ENCODE measurements at places on chromosomes 2 and 18. TPM values are rescaled to one million over a fixed set of nuclear protein-coding genes. Genes with fewer than 3 reads are reported as not detected.

- no peaks in the 10 kb centered on the region for H3K36me3 ChIP-seq
- no peaks in the 10 kb centered on the region for H3K4me1 ChIP-seq
- H3K4me3 ChIP-seq: no peak overlapping the region
- DNase-seq: no peak
- H3K27ac ChIP-seq: no peak overlapping the region
Observed at GRCh38 chr2:139885921-139886498, 1105.8 kb upstream of the NXPH2 start.

DNA sequence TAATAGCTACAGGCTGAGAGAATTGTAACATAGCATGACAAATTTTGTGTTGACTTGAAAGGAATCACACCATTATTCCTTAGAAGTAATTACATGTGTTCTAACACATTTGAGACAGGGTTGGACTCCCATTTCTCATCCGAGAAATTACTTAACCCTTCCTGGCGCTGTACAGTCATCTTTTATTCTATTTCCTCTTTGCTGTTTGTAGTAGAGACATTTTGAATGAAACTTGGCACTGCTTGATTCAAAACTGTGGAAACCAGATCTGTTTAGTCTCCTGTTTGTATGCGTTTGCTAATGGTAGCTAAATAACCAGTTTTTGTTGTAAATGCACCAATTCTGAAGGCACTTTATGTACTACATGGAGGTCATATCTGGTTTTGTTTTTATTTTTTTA is 231.9 kb downstream of the ALPK2 start:
- no peaks in the 10 kb centered on the region for H3K27me3 ChIP-seq
- no peak overlapping the region for H3K4me3 ChIP-seq
- H3K36me3 ChIP-seq: no peaks in the 10 kb centered on the region
- H3K4me1 ChIP-seq: no peaks in the 10 kb centered on the region

The STAT4 gene
- total RNA-seq: 0.48 TPM

The THSD7B gene
- total RNA-seq: 7.1 TPM

- no peak for DNase-seq
- no peak overlapping the region for H3K4me3 ChIP-seq
- no peaks in the 10 kb centered on the region for H3K27me3 ChIP-seq
- no peaks in the 10 kb centered on the region for H3K4me1 ChIP-seq
- H3K36me3 ChIP-seq: no peaks in the 10 kb centered on the region
Observed at GRCh38 chr2:197161774-197162173, 148.8 kb downstream of the ANKRD44 start.

The SLC14A1 gene
- not detected for total RNA-seq

GRCh38 chr2:239790313-239790712 is 234.8 kb downstream of the NDUFA10 start:
- no peak overlapping the region for H3K27ac ChIP-seq
- H3K4me1 ChIP-seq: no peaks in the 10 kb centered on the region
- no peak for DNase-seq
- no peaks in the 10 kb centered on the region for H3K27me3 ChIP-seq

GRCh38 chr2:161910200-161910599 is 163.8 kb downstream of the DPP4 start:
- DNase-seq: no peak
- H3K27ac ChIP-seq: no peak overlapping the region
- no peaks in the 10 kb centered on the region for H3K27me3 ChIP-seq
- no peak overlapping the region for H3K4me3 ChIP-seq
- H3K36me3 ChIP-seq: no peaks in the 10 kb centered on the region
- no peaks in the 10 kb centered on the region for H3K4me1 ChIP-seq

DNA sequence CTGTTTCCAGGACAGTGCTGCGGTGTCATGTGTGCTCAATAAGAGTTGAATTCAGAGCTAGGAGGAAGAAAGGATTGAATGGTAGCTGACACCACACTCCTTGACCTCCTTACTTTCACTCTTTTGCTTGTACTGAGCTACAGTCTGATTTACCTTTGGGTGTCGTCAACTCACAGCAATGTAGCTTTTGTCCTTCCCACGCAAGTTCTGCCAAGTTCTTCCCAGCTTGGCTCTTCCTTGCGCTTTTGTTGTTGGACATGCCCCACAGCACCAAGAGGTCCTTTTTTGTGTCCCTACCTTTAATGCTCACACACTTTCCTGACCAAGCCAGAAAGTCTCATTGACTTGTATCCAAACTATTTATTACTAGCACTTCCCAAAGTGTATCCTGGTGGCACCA is 38.3 kb upstream of the ITGB6 start:
- DNase-seq: no peak
- H3K36me3 ChIP-seq: no peaks in the 10 kb centered on the region
- no peak overlapping the region for H3K4me3 ChIP-seq
- no peaks in the 10 kb centered on the region for H3K4me1 ChIP-seq

DNA sequence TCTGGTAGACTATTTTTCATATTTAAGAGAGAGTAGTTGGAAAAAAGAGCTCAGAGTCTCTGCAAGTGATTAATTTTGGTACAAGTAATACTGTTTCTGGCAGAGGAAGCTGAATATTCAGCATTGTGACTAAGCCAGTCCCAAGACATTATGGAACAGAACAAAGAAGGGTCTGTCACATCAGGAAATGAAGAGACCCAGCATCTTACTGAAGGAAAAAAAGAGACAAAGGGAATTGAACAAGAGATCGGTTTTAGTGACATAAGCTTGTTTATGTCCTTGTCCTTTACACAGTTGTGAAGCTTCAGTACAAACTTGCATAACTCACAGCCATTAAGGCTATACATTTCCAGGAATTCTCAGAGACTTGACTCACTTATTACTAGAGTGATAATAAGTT is 568.5 kb upstream of the SLC8A1 start:
- no peaks in the 10 kb centered on the region for H3K36me3 ChIP-seq
- H3K4me1 ChIP-seq: no peaks in the 10 kb centered on the region
- no peak overlapping the region for H3K4me3 ChIP-seq
- H3K27me3 ChIP-seq: no peaks in the 10 kb centered on the region
- no peak overlapping the region for H3K27ac ChIP-seq

GRCh38 chr2:205692104-205692503 is 9.8 kb downstream of the NRP2 start:
- H3K4me3 ChIP-seq: no peak overlapping the region
- no peaks in the 10 kb centered on the region for H3K27me3 ChIP-seq
- H3K4me1 ChIP-seq: peaks cover 29% of the 10 kb centered on the region
- H3K36me3 ChIP-seq: no peaks in the 10 kb centered on the region

GRCh38 chr2:75431763-75432162 is 129.0 kb downstream of the EVA1A start:
- no peaks in the 10 kb centered on the region for H3K36me3 ChIP-seq
- H3K4me3 ChIP-seq: no peak overlapping the region
- H3K4me1 ChIP-seq: peaks cover 6% of the 10 kb centered on the region
- no peak for DNase-seq
- H3K27ac ChIP-seq: no peak overlapping the region

DNA sequence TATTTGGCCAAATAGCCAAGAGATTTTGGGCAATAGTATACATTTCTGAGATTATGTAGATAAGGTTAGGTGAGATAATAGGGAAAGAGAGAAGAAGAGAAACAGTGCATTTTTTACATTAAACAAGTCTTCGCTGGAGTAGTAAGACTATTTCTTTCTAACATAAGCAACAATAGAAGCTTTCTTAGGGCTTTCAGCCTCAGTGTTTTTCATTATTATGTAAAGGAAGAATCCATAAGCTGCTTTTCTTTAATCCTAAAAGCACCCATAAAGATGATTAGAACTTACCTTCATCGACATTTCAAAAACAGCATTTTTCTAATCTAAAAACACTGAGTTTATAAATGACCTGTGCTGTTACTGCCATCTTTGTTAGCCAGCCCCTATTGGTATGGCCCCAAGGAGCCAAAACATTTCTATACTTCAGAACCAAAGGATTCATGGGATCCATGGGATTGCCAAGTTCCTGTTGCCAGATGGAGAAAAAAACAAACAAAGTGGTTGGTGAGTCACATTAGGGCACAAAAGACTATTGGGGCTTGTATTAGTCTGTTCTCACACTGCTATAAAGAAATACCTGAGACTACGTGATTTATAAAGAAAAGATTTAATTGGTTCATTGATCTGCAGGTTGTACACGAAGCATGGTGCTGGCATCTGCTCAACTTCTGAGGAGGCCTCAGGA is 88.2 kb downstream of the SCG2 start:
- H3K36me3 ChIP-seq: no peaks in the 10 kb centered on the region
- no peaks in the 10 kb centered on the region for H3K4me1 ChIP-seq
- H3K27ac ChIP-seq: no peak overlapping the region
- H3K4me3 ChIP-seq: no peak overlapping the region
- no peaks in the 10 kb centered on the region for H3K27me3 ChIP-seq

GRCh38 chr2:75547345-75548035 is 13.2 kb downstream of the EVA1A start:
- H3K4me1 ChIP-seq: 0 out of 2 replicates have a peak, but pooled peaks cover 6% of the 10 kb centered on the region
- no peaks in the 10 kb centered on the region for H3K27me3 ChIP-seq
- no peak for DNase-seq
- H3K4me3 ChIP-seq: no peak overlapping the region
- H3K27ac ChIP-seq: no peak overlapping the region
- no peaks in the 10 kb centered on the region for H3K36me3 ChIP-seq

GRCh38 chr2:177670791-177671535 is 278.4 kb downstream of the AGPS start:
- H3K27ac ChIP-seq: no peak overlapping the region
- no peak for DNase-seq
- H3K4me1 ChIP-seq: no peaks in the 10 kb centered on the region

GRCh38 chr2:8437949-8438400 is 243.9 kb upstream of the ID2 start:
- no peak overlapping the region for H3K27ac ChIP-seq
- no peaks in the 10 kb centered on the region for H3K36me3 ChIP-seq
- peak; percentile 23 for DNase-seq
- H3K4me3 ChIP-seq: no peak overlapping the region
- H3K4me1 ChIP-seq: peaks cover 9% of the 10 kb centered on the region

The LOXHD1 gene
- not detected for total RNA-seq

The TUBA3E gene
- total RNA-seq: 0.57 TPM

DNA sequence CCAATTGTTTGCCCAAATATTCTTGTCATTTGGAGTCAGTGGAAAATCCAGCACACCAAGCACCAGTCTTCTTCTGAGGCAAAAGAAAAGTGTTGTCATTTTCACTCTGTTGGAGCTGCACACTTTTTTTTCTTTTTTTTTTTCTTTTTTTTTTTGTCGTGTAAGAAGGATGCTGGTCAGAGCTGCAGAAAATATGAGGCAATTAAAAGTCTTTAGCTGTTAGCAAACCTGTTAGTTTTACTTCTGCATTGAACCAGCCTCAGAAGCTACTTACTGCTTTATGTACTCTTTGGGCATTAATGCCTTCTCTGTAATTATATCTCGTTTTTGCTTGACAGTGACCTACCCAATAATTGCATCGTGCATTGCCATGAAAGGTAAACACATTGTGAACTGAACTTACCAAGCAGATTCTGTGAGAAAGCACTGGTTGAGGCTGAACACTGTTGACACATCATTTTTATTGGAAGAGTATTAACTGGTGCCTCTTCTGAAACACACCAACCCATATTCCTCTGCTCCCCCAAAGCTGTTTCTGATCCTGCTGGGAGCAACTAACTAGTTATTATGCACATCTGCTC is 165.4 kb downstream of the CAPN13 start:
- H3K27me3 ChIP-seq: no peaks in the 10 kb centered on the region
- H3K27ac ChIP-seq: no peak overlapping the region
- no peak overlapping the region for H3K4me3 ChIP-seq

The FNDC4 gene
- 2.5 TPM for total RNA-seq

- H3K27ac ChIP-seq: no peak overlapping the region
- no peaks in the 10 kb centered on the region for H3K27me3 ChIP-seq
- H3K4me1 ChIP-seq: no peaks in the 10 kb centered on the region
- no peaks in the 10 kb centered on the region for H3K36me3 ChIP-seq
- no peak overlapping the region for H3K4me3 ChIP-seq
Observed at GRCh38 chr2:74982577-74982976, 24.1 kb downstream of the POLE4 start.

GRCh38 chr2:239587841-239588240 is 187.0 kb upstream of the HDAC4 start:
- H3K27ac ChIP-seq: no peak overlapping the region
- DNase-seq: no peak
- H3K36me3 ChIP-seq: no peaks in the 10 kb centered on the region
- H3K27me3 ChIP-seq: no peaks in the 10 kb centered on the region
- no peak overlapping the region for H3K4me3 ChIP-seq

GRCh38 chr18:58230438-58231179 is 186.6 kb downstream of the NEDD4L start:
- H3K4me3 ChIP-seq: no peak overlapping the region
- H3K27ac ChIP-seq: peak overlapping the region; percentile 78
- no peaks in the 10 kb centered on the region for H3K36me3 ChIP-seq
- no peaks in the 10 kb centered on the region for H3K27me3 ChIP-seq
- H3K4me1 ChIP-seq: peaks cover 45% of the 10 kb centered on the region
- no peak for DNase-seq

- no peaks in the 10 kb centered on the region for H3K27me3 ChIP-seq
- no peak overlapping the region for H3K4me3 ChIP-seq
- peak overlapping the region; percentile 83 for H3K27ac ChIP-seq
- DNase-seq: no peak
- H3K36me3 ChIP-seq: no peaks in the 10 kb centered on the region
Observed at GRCh38 chr2:235573331-235574221, 79.7 kb downstream of the AGAP1 start.

DNA sequence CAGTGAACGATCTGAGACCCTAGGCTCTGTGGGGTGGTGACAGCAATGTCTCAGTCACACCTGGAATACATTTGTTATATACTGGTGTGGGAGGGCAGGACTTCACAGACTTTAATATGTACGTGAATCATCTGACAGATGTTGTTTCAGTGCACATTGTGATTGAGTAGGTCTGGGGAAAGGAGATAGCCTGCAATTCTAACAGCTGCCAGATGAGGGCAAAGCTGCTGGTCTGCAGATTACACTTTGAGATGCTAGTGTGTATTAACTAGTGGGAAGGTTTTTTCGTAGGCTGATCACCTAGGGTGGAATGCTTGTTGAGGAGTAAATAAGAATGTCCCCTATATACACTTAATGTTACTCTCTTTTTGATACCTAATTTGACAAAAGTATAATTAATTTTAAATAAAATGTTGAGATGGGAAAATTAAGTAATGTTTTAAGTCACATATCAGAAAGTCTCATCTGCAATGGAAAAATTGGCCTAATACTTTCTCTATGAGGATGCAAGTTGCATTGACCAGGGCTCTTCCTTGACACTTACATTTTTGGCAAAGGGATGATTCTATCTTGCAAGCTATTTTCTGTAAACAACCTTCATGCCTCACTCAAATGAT is 496.9 kb upstream of the HNMT start:
- H3K36me3 ChIP-seq: no peaks in the 10 kb centered on the region
- no peak overlapping the region for H3K4me3 ChIP-seq
- DNase-seq: peak; percentile 65
- peaks cover 9% of the 10 kb centered on the region for H3K4me1 ChIP-seq

- H3K36me3 ChIP-seq: no peaks in the 10 kb centered on the region
- H3K27ac ChIP-seq: no peak overlapping the region
- H3K4me1 ChIP-seq: no peaks in the 10 kb centered on the region
- DNase-seq: no peak
- no peaks in the 10 kb centered on the region for H3K27me3 ChIP-seq
Observed at GRCh38 chr2:163733301-163733938, 2.4 kb downstream of the FIGN start.

The CTLA4 gene
- total RNA-seq: not detected

Data from Caco-2 (cell line).